ENCODE measurements at places on chromosomes 16 and 17. TPM values are rescaled to one million over a fixed set of nuclear protein-coding genes. Genes with fewer than 3 reads are reported as not detected.

The AANAT gene
- not detected for total RNA-seq

The HOXB4 gene
- 2.4 TPM for total RNA-seq

The IFI35 gene
- 7.7 TPM for total RNA-seq

The GRB7 gene
- total RNA-seq = 45.3 TPM

The ASIC2 gene
- total RNA-seq = not detected

- peak; percentile 45 for ATAC-seq
Observed at GRCh38 chr17:73657473-73658116, 13.3 kb upstream of the SDK2 start.

DNA sequence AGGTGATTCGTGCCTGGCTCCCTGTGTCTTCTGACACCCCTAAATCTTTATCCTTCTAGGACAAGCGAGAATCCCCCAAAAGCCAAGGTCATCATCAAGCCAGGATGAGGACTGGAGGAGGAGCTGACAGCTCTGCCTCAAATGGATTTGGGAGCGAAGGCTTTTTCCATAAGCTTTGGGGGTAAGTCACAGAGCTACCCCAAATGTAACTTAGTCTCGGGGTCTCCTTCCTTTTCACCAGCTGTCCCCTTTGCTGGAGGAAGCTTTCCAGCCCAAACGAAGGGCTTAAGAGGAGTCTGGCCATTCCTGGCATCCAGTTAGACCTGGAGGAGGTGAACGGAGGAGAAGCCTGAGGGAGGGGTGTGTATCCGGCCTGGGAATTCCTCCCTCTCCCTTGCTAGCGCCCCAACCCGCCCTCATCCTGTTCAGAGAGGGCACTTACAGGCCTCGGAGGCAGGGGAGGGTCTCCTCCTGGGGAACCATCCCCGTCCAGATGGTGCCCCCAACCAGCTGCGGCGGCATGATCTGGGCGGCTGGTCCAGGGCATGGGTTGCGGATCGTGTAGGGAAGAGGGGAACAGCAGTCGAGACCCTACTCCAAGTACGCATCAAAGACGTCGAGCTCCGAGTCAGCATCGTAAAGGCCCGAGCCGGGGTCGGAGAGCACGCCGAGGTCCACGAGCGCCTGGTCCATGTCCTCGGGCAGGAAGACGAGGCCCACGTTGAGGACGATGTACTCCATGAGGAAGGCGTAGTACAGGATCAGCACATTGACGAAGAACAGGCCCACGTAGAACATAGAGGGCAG is 938 bp downstream of the DEXI start:
- no peak for ATAC-seq

DNA sequence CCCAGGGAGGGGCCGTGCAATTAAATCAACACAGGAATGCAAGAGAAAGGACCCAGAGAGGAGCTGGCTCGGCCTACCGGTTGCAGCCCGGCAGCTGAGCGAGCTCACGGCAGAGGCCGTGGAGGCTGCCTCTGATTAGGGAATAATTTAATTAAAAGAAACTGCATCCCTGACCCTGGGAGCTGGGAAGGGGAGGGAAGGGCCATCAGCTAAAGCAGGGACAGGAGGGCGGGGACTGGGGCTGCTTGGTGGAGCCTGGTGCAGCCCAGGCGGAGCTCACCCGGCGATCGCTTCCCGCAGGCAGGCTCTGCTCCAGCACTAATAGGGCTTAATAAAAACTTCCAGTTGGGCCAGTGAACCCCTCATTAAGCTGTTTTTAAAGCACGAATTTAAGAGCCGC is 43.4 kb downstream of the LMF1 start:
- ATAC-seq = no peak

DNA sequence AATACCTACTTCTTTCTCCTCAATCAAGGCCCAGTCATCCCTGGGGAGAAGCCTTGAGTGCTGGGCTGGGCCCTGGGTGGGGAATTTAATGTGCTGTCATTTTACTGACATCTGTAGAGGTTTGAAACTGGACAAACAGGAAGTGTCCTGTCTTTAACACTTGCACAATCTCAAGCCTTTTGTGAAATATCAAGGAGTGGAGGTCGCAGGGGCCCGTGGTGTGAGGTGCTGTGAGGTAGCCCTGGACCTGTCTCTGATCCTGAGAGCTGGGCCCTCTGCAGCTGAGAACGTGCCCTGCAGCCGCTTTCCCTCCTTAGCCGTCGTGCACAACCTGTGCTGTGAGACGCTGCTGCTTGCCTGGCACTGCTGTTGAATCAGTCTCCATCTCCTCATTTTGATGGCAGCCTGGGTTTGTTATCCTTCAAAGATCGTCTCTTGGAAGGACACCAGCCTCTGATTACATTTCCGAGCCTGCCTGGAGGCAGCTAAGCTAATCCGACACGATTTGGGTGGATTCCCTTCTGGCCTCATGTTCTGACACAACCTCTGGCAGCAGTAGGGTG is 29.9 kb downstream of the SMARCE1 start:
- peak; percentile 70 for ATAC-seq

DNA sequence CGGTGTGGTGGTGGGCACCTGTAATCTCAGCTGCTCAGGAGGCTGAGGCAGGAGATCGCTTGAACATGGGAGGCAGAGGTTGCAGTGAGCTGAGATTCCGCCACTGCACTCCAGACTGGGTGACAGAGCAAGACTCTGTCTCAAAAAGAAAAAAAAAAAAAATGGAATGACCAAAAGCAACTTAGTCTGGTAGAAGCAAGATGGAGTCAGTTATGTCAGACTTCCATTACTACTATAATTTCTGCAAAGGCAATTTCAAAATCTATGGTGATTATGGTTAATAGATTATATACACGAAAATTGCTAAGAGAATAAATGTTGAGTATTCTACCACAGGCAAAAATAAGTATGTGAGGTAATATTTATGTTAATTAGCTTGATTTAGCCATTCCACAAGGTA is 32.3 kb downstream of the NOL11 start:
- ATAC-seq = no peak

DNA sequence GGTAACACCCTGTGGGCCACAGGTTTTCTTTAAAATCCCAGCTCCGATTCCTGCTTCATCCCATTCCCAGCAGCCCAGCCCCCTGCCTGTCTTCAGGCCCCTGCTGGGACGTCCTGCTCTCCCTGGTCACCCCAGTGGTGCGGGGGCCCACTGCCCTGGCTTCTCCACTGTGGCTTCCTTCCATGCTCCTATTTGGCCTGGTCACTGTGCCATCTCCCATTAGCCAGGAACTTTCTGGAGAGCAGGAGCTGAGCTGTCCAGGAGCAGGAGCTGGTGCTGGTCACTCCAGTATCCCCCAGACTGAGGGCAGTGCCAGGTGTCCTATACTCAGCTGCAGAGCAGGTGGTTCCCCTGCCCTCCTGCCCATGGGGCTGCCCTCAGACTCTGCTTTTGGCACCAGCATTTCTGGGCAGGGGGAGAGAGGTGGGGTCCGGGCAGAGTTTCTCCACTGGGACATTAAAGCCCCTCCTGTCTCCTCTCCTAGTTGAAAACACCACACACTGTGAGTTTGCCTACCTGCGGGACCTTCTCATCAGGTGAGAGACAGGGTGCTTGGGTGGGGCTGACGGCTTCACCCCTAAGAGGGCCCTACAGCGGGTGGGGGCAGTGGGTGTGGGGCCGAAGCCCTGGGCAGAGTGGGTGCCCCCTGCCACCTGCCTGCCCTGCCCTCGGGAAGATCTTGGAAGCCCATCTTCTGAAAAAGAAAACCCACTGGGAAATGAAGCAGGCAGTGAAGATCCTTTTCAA is 356.2 kb downstream of the SEC14L1 start:
- ATAC-seq = no peak

DNA sequence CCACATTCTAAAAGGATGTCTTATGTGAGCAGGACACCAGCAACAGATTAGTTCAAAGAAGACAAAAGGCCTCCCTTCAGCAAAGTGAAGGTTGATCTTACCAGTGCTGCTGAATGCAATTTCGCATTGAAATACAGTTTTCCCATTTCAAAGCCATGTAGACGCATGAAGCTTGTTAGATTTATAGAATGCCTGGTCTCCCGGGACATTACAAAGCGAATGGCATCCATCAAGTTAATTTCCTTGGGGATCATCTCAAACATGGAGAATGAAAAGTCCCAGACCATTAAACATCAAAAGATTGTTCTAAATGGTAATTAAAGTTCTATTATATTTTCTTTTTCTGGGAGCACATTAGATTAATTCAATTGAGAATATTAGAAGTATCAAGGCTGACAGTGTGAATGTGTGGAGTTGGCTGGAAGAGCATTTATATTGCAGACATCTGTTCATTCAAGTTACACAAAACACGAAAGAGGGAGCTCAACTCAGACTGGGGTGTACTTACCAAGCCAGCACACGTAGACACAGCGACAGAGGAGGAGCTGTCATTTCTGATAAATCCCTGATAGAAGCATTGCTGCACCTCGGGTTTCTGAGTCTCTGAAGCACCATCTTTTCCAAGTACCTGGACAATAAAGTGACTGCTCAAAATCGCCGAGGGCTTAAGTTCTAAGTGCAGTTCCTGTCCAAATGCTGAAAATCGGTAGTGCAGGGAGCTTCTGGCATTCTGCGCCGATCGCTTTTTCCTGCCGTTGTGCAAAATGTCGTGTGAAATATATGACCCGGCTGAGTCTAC is 3.8 kb downstream of the ADAMTS18 start:
- ATAC-seq = no peak

DNA sequence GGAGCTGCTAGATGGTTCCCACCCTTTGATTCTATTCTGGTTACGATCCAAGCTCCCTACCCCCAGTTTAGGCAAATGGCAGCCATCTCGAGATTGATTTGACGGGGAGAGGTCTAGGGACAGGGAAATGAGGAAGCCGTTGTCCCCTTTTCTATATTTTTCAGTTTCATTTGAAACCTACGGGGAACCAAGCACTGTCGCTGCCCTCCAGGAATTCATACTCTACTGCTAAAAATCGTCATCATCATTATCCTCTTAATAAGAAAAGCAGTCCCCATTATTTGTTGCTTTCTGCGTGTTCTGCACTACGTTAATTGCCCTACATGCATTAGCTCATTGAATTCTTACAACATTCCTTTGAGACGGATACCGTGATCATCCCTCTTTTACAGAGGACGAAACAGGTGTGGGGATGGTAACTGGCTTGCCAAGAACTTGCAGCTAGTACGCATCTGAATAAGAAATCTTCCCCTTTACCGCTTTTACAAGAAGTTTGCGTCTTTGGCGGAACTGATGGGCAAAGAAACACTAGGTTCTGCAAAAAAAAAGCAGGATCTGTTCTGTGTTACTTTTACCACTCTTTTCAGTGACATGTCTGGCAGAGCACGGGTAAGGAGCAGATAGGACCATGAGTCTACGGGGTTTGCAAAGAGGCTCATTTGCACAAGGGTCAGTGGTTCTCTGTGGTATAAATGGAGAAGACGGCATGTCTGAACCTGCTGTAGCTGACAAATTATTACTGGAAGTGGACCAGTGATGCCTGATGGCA is 1.1 kb downstream of the CCP110 start:
- no peak for ATAC-seq
